ENCODE measurements at places on chromosomes 2 and 18.

DNA sequence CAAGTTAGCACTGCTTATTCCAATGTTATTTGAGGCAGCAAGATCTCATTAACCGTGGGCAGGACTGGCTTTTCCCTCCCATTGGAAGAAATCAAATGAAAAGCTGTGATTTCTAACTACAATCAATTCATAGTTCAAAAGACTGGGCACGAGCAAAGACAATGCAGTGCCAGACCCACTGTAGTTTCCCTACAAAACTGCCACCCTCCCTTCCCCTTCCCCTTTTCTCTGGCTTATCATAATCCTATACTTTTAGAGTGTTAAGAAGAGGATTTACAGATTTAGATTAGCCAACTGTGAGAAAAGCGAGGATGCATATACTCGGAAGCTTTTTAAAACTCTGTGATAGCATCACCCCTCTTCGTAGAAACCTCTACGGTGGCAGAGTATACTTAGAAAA, 260.4 kb downstream of the STK39 start:
- DNase-seq = no peak

DNA sequence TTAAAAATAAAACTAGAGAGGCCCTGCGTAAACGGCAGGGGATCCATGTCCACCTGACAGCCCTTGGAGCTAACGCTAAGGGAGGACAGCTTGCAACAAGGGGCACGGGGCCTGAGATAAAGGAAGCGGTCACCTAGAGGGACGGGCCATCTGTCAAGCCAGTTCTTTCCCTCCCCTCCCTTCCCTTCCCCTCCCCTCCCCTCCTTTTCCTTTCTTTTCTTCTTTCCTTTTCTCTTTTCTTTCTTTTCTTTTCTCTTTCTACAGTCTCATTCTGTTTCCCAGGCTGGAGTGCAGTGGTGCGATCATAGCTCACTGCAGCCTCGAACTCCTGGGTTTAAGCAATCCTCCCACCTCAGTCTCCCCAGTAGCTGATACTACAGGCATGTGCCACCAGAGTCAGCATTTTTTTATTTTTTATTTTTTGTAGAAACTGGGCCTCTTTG, 34.5 kb upstream of the CTAGE1 start:
- no peak for DNase-seq

- no peak for DNase-seq
Measured at GRCh38 chr2:42252464-42252863, 83.3 kb downstream of the EML4 start.

- no peak for DNase-seq
Measured at GRCh38 chr2:32064021-32064601, 755 bp downstream of the SPAST start.

DNA sequence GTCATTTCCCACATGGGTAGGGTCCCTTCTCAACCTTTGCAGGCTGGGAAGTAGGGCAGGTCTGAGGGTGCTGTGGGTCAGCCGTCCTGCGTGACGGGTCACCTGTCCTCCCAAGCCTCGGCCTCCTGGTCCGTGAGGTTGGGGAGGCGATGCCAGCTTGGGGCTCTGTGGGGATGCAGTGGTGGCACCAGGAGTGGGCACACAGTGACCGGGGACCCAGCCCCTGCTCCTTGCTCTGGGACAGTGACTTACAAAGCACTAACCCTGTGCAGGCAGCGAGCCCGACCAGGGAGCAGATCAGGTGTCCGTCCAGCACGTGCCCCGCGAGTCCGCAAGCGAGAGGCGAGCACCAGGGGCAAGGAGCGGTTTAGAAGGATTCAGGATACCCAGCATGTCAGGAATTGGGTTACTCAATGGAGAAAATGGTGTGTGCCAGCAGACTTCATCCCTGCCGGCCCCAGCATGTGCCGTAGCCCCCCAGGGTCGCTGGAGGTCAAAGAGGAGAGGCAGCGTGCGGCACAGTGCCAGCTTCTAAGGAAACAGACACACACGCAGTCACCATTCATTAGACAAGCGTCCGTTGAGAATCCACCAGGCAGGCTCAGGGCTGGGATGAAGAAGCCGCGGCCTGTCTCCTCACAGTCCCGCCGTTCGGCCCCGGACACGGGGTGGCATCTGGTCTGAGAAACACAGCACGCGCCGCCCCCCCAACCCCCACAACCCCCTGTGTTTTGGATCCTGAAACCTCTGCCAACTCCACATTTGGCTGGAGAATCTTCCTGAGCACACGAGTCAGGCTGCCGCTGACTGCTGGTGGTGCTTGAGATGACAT, 11.7 kb downstream of the COLEC11 start:
- no peak for DNase-seq

DNA sequence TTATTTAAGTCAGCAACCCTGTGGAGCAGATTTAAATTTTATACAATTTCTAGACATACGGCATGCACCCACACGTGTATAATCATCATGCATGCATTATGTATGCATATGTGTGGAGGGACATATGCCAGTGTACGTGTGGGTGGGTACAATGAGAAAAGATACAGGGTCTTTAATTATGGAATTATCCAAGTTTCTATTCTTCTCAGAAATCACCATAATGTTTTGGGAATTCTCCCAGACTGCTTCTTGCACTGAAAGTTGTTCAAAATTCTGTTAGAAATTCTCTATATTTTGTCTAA, 63.9 kb upstream of the TMEM18 start:
- DNase-seq = no peak

DNA sequence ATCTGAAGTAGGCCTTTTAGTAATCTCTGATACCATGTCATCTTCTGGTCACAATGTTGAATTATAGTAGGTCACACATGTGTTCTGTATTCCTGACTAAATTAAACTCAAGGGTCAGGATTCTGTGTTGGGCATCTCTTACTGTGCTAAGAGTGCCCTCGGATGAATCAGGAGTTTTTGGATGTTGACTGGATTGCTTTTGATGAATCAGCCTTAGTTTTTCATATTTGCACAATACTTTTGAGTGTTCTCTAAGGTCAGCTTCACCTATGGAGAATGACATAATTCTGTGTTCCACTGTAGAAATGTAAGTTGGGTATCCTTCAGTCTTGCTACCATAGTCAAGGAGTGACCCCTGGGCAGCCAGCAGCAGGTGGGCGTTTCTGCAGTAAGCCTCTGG, 190.1 kb downstream of the PTPRM start:
- no peak for DNase-seq

- no peak for DNase-seq
Measured at GRCh38 chr2:144597894-144598593, 78.1 kb upstream of the ZEB2 start.

- no peak for DNase-seq
Measured at GRCh38 chr2:69962986-69963730, 1.7 kb upstream of the ASPRV1 start.

All from T-helper 17 cell (primary cell).